ENCODE measurements at places on chromosomes 16 and 17. TPM values are rescaled to one million over a fixed set of nuclear protein-coding genes. Genes with fewer than 3 reads are reported as not detected.

Gene TMEM204
- not detected for total RNA-seq

Gene FBXL16
- 7.7 TPM for total RNA-seq

Gene SLC35G6
- total RNA-seq: not detected

Gene CHST4
- not detected for total RNA-seq

Gene MMP15
- total RNA-seq: 35.4 TPM

Gene MT4
- not detected for total RNA-seq

Gene KIF19
- not detected for total RNA-seq

Gene HOXB3
- total RNA-seq: 4.6 TPM

Gene CACNA1H
- total RNA-seq: 13.5 TPM

Gene CCL11
- total RNA-seq: not detected

Gene RPL23
- total RNA-seq: 2,571 TPM

Gene KRT24
- total RNA-seq: not detected

Gene CBX1
- 79.0 TPM for total RNA-seq

Gene TNS4
- 213 TPM for total RNA-seq
